ENCODE measurements at places on chromosomes 3 and 15.

GRCh38 chr15:27723821-27724220, 375.3 kb downstream of the OCA2 start:
- DNase-seq, result no peak

- DNase-seq, result no peak
Observed at GRCh38 chr3:45626096-45626887, 31.7 kb downstream of the LIMD1 start.

- no peak for DNase-seq
Observed at GRCh38 chr3:71391361-71391760, 192.2 kb downstream of the FOXP1 start.

- no peak for DNase-seq
Observed at GRCh38 chr3:115885621-115886020, 262.3 kb downstream of the GAP43 start.

DNA sequence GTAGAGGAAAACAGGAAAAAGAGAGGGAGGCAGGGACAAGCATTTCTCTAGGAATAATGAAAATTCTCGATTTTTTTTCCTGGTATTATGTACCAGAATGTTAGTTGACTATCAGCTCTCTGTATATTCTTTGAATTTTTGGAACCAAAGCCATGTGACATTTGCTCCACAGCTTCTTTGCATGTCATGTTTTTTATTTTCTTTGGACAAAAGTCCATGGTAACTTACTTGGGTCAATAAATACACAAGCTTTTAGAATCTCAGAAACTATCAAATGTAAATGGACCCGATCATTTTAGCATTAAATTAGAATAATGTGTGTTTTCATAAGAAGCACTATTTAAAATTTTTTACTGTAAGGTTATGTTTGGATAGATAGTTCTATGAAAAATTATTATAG, 320.5 kb downstream of the ZIC1 start:
- DNase-seq, result no peak

DNA sequence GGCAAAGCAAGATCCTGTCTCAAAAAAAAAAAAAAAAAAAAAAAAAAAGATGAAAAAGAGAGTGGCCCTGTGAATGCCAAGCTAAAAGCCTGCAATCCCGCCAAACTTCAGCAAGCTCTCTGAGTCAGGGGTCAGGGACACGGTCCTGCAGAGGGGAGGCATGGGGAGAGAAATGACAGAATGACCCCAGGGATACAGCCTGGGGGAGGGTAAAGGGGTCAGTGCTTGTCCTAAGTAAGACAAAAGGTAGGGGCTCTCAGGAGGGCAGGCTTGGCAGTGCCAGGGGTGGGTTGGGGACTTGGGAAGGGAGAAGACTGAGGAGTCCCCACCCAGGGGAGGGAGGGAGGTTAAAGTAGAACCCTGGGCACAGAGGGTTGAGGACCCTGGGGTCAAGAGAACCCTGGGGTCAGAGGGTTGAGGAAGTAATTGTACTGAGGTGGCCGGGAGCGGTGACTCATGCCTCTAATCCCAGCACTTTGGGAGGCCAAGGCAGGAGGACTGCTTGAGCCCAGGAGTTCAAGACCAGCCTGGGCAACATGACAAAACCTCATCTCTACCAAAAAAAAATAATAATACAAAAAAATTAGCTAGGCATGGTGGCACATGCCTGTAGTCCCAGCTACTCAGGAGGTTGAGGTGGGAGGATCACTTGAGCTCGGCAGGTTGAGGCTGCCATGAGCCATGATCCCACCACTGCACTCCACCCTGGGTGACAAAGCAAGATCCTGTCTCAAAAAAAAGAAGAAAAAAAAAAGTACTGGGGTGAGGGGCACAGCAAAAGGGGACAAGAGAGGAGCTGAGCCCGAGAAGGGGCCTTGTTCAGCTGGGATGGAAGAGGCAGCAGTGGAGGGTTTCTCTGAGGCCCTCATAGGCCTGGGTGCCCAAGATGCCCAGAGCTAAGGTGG, 5.2 kb upstream of the SEMA3B start:
- no peak for DNase-seq

GRCh38 chr15:98715890-98716443, 67.6 kb downstream of the IGF1R start:
- DNase-seq, result no peak

GRCh38 chr3:179404307-179404706, 47.0 kb downstream of the GNB4 start:
- DNase-seq, result no peak

DNA sequence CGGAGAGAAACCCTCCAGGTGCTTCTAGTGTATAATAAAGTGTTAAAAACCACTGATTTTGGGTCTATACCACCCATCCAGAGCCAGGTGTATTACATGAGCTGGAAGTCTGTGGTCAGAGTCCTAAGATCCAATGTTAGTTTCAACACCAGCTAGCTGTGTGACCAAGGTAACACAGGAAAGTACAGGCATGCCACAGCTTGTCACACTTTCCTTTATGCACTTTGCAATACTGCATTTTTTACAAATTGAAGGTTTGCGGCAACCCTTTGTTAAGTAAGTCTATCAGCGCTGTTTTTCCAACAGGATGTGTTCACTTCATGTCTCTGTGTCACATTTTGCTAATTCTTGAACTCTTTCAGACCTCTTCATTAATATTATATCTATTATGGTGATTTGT, 201.3 kb upstream of the PRICKLE2 start:
- DNase-seq, result no peak

GRCh38 chr15:43513550-43513949, 3.9 kb upstream of the MAP1A start:
- DNase-seq, result no peak

GRCh38 chr3:75260-75659, 121.3 kb upstream of the CHL1 start:
- DNase-seq, result no peak

GRCh38 chr3:171890398-171890797, 47.2 kb downstream of the TMEM212 start:
- no peak for DNase-seq

DNA sequence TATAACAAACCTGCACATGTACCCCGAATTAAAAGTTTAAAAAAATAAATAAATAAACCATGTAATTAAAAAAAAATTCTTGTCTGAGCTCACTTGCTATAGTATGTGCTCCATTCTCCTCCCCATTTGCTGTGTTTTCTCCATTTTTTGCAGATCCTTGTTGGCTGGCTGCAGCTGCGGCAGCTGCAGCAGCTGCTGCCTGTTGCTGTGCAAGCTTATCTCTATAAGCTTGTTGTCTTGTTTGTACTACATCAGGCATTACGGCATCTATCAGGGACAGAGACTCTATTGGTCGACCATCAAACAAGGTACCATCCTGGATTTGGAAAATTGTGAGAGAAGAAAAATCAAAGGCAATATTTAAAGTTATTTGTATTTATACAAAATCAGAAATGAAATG, 145.9 kb downstream of the TBL1XR1 start:
- DNase-seq, result no peak

DNA sequence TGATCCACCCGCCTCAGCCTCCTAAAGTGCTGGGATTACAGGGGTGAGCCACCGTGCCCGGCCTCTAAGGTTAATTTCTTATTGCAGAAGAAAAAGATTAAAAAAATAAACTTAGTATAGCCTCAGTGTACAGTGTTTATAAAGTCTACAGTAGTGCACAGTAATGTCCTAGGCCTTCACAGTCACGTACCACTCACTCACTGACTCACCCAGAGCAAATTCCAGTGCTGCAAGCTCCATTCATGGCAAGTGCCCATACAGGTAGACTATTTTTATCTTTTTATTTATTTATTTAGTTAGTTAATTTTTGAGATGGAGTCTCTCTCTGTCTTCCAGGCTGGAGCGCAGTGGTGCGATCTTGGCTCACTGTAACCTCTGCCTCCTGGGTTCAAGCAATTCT, 3.2 kb upstream of the FLNB start:
- DNase-seq, result no peak

DNA sequence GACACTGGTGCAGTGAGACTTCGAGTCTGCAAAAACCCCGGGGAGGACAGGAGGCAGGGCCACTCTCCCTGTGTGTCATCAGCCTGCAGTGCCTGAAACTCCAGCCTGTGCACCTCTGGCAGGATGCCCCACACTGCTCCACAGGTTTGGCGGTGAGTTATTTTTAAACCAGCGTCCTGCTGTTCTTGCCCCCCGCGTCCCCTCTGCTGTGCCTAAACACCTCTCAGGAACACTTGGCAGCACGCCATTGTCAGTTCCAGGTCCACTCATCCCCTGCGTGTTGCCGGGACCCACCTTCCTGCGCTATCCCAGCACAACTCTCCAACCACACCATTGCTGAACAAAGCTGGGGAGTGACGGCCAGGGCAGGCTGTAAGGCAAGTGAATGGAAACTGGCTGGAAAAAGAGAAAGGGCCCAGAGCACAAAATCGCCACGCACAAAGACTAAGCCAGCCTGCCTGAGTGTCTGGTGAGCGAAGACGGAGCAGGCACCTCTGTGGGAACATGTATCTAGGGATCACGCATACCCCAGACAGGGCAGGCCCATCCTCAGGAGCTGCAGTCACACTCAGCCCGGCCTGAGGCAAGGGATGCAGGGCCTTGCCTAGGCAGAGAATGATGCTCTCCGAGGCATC, 3.1 kb upstream of the PLA2G4F start:
- DNase-seq, result no peak

GRCh38 chr3:108477511-108478147, 32.8 kb downstream of the MYH15 start:
- peak; percentile 42 for DNase-seq

DNA sequence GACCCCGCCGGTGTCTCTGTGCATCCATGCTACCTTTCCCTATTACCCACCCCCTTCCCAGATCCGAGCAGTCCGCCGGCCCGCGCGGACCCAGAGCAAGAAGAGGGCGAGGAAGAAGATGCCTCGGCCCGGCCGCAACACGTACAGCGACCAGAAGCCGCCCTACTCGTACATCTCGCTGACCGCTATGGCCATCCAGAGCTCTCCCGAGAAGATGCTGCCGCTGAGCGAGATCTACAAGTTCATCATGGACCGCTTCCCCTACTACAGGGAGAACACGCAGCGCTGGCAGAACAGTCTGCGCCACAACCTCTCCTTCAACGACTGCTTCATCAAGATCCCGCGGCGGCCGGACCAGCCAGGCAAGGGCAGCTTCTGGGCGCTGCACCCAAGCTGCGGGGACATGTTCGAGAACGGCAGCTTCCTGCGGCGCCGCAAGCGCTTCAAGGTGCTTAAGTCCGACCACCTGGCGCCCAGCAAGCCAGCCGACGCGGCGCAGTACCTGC, 788 bp downstream of the FOXB1 start:
- no peak for DNase-seq

GRCh38 chr15:32649342-32649741, 7.8 kb downstream of the SCG5 start:
- DNase-seq, result no peak

GRCh38 chr3:25823314-25823713, 33.4 kb downstream of the OXSM start:
- DNase-seq, result no peak

DNA sequence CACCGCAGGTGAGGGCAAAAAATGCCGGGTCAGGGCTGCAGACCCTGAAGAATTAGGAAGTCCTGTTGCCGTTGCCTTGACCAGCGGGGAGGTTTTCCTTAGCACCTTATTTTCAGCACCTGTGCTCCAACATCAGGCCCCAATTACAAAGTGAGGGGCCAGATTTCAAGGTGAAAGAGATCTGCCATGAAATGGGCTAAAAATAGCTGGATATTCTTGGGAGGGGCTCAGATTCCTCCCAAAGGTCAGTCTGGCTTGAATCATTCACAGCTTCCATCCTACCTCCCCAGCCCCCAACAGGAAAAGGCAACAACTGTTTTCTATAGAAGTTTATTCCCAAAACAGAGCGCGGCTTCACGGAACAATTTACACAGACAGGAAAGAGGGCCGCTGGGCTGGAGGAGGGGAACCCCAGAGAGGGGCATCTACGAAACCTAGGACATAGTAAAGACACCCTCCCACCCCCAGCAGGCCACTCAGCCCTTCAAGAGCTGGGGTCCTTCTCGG, 941 bp upstream of the SLC26A6 start:
- no peak for DNase-seq

DNA sequence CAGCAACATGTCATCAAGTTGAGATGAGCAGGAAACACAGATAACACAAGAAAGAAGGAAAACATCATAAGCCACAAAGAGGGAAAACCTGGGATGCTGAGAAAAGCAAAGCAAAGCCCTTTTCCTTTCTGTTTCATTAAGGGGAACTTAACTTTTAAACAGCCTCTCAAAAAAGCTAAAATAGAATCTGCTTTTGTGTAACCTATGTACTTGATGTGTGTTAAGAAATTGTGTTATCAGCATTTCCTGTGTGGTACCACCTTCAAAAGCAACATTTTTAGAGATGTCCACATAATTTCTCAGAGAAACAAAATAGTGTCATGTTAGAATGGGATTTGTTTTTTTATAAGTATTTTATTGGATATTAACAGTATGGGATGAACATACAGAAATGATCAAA, 206.2 kb downstream of the IL20RB start:
- DNase-seq, result no peak

DNA sequence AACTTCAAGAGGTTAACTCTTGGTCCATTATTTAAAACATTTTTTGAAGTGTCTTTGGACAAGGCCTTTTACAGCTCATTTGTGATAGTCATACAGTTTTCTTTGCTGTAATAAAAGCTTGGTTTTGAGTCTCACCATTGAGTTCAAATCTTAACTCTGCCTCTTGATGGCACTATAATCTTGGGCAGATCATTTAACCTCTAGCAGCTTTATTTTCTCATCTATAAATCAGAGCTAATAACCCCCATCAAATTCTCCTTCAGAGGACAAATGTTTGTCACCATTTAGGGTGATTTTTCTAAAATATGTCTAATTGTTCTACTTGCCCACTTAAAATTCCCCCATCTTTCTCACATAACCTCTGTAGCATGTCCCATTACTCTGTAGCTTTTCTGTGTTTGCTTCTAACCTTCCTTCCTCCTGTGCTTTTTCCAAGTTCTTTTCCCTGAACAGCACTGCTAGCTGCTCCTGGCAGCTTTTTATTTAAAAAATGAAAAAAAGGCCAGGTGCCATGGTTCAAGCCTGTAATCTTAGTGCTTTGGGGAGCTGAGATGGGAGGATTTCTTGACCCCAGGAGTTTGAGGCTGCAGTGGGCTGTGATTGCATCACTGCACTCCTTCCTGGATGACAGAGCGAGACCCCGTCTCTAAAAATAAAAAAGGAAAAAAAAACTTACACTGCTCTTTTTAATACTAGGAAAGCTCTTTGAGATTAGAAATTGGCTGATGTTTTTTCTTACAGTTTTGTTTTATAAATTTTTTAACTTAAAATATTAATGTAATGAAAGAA, 28.5 kb downstream of the UBE2E1 start:
- DNase-seq, result no peak

DNA sequence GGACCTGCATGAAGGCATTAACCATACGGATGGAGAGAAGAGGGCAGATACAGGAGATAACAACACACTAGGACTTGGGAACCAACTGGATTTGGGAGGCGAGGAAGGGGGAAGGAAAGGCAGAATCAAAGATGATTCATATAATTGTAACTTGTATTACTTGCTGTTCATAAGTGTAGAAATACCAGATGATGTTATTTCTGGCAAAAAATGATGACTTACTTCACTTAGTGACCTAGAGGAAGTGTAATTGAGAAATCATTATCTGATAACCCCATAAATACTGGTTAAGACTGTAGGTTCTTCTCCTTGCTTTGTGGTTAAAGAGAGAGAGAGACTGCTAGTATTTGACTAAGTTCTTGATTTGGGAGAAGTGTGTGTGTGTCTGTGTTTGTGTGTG, 50.5 kb upstream of the GK5 start:
- no peak for DNase-seq

All from activated T-cell treated with anti-CD3 and anti-CD28 coated beads for 24 hours (primary cell).